ENCODE measurements at places on chromosomes 11 and 22.

DNA sequence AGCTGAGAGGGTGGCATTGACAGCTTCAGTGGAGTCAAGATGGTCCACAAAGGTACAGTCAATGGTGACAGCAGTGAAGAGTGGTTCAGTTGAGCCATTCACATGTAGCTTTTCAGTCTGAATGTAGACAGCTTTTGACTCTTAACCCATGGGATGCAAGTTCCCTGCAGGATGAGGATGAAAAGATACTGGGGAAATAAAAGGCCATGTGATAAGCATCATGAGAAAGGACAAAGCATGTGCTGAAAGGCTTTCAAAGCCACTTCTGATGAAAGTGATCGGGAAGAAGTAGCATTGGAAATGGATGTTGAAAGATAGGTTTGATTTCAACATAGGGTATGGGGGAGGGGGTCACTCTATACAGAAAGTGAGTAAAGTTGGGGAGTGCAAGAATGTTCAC lies 182.9 kb downstream of the ETS1 start:
- DNase-seq: no peak

- peak; percentile 97 for DNase-seq
These were observed 37.3 kb upstream of the RBFOX2 start for GRCh38 chr22:36065775-36066544.

- no peak for DNase-seq
These were observed 57.0 kb upstream of the LYVE1 start for GRCh38 chr11:10625281-10625981.

- no peak for DNase-seq
These were observed 165.1 kb downstream of the DBX1 start for GRCh38 chr11:19995145-19995544.

- DNase-seq: peak; percentile 73
These were observed at the start of gene MTFP1 for GRCh38 chr22:30425616-30426387. Gene MTFP1, plus strand, starts transcription at chr22:30425768. Its CDS starts 112 bp downstream, at chr22:30425880.

Measured in ascending aorta (tissue), 2 donors.